Amygdala (tissue), 56 donors: ENCODE measurements at places on chromosomes 1 and 21.
A peak's percentile ranks its signal among the peaks of the same experiment; 100 is the strongest.

DNA sequence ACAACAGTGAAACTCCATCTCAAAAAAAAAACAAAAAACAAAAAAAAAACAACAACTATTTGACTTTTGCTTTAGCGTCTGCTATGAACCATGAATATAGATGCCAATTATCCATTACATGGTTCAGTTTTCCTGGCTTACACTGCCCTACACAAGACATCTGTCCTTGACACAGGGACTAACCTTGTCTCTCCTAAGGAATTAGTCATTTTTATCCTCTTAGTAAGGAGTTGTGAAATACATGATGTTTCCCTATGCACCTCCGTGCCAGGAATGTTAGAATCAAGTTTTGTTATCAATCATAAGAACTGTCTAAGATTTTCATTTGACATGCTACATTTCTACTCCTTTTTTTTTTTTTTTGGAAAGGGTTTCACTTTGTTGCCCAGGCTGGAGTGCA is 241.8 kb downstream of the KIF26B start:
- no peak for DNase-seq

GRCh38 chr1:243335292-243335691 is 79.5 kb downstream of the SDCCAG8 start:
- no peak for DNase-seq

GRCh38 chr1:185578293-185578692 is 155.9 kb upstream of the HMCN1 start:
- DNase-seq = no peak

DNA sequence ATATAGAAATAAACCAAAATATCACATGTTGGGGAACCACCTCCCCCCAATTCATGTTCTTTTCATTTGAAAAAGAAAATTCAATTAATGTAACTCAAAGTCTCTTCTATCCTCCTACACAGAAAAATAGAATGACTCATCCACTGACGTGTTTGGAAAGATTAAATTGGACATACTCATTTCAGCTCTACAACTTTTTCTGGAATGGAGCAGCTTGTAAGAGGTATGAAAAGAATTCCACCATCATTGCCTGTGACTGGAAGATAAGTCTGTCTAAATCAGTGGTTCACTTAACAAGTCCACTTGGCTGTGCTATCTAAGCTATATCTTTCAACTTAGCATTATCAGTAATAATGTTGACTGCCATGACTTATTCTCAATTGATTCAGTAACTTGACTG is 702.3 kb downstream of the BRINP3 start:
- DNase-seq = no peak

DNA sequence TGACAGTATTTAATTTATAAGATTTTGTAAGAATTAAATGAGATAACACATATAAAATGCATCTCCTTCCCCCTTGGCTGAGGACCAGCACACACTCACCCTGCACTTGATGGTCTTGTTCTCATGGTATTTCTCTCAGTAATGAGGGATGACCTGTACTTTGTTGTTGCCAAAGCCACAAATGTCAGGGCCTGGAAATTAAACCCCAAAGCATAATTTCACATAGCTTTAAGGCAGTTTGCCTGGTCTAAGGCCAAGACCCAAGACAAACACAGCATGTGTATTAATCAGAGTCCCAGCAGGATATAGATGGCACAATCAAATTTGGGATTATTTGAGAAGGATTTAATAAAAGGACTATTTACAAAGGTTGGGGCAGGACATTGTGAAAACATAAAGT is 48.6 kb upstream of the EPS15 start:
- no peak for DNase-seq

DNA sequence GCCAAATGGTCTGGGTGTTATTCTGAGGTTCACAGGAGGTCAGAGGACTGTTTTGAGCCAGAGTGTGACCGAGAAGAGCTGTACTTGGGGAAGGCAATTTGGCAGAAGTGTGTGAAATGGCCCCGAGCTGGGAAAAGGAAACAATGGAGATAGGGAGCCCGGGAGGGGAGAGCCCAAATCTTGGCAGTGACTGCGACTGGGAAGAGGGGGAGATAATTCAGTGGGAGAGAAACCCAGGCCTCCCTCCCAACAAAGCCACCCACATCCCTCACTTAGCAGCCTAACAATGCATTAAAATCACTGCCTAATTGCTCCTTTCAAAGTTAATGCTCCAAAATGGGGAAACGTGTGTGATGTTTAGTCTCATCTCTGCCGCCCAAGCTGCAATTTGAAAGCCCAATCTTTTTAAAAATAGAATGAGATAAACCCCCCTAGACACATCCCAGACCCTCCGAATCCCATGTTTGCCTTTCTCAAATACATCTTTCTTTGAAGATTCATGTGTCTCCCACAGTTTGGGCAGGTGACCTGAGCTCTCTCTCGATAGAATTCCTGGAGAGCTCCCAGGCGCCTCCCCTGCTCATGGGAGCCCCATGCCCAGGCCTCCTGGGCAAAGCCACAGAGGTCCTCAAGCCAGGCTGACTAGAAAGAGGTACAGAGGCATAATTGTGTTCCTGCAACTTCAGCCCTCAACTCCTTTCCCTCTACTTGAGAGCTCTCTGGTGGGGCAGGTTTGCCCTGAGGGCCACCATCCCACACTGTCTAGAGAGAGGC is 17.3 kb downstream of the LRRC52 start:
- no peak for DNase-seq

DNA sequence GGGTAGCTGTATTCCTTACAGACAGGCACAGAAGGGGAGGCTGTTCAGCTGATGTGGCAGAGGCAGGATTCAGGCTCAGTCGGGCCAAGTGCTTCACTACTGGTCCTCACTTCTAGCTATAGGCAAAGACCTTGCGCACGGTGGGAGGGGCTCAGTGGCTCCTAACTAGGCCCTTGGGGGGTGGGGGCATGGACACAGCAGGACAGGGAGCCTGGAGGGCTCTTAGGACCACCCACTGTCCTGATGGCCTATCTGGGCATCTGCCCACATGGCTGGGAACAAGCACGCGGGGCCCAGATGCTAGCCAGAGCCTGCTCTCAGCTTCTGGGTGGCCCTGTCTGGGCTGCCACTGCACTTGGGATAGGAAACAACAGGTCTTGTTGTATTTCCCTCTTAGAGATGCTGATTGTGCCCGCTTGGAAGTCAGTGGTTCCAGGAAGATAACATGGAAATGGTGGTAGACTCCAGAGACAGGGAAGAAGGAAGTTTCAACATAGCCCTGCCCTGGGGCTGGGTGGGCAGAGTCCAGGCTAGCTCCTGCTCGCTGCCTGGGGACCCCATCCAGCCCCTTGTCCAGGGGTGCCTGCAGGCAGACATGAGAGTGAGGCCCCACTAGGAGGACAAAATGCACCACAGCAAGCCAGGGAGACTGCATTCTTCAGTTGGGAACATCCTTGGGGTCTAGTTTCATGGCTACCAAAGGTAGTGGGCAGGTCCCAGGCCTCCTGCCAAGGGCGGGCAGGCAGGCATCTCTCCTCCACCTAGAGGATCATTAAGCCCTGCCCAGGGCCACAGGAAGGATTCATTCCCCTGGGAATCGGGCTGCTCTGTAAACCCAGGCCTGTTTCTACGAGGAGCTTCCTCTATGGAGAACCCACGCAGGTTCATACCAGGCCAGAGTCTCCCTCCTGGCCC is 102.5 kb downstream of the BCAR3 start:
- no peak for DNase-seq

DNA sequence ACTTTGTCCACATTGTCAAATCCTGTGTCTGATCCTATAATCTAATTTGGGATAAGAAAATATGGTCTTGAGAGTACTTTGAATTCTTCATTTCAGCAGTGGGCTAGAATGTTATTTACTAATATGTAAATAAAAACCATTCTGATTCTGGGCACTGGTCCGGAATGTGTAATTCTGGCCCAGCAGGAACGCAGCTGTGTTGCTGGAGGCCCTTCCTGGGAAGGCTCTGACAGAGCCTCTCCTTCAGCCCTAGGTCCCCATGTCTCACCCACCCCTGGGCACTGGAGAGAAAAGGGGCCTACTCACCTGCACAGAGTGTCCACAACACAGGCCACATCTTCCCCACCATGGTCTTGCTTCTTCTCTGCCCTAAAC is 251 bp downstream of the GPA33 start:
- DNase-seq = no peak

DNA sequence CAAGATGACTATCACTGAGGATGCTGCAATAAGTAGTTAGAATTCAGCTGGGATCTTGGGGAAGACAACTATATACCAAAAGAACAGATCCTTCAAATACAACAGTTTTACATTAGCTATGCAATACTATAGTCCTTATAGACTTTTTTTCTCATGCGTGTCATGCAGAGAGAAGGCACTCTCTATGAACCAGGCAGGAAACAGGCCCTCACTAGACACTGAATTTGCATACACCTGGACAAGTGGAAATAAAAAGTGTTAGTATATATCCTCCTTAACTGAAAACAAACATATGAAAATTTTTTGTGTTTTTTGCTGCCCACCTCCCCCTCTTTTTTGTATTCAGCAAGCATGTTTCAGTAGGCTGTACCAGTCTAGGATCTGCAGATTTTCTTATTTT is 29.9 kb downstream of the TMCO1 start:
- DNase-seq = no peak

DNA sequence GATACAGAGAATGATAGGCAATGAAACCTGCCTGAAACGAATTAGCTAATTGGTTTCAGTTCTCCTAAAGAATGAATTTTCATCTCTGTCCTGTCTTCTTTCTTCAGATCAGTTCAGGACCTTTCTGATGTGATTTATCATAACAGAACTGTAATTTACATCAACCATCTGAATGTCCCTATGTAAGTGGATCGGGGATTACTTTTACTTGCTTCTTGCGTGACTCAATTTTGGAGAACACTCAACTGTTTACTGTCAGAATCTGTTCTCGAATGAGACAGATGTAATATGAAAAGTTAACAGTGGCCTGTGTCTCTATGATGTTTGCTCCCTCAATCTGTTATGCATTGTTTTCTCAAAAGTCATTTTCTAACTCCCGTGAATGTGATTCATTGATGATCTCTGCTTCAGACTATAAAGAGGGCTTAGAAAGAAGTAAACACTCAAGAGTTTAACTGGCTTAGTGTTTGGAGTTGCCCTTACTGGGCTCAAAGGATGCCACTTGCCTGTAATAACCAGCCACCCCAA is 111.0 kb downstream of the GABPA start:
- no peak for DNase-seq

DNA sequence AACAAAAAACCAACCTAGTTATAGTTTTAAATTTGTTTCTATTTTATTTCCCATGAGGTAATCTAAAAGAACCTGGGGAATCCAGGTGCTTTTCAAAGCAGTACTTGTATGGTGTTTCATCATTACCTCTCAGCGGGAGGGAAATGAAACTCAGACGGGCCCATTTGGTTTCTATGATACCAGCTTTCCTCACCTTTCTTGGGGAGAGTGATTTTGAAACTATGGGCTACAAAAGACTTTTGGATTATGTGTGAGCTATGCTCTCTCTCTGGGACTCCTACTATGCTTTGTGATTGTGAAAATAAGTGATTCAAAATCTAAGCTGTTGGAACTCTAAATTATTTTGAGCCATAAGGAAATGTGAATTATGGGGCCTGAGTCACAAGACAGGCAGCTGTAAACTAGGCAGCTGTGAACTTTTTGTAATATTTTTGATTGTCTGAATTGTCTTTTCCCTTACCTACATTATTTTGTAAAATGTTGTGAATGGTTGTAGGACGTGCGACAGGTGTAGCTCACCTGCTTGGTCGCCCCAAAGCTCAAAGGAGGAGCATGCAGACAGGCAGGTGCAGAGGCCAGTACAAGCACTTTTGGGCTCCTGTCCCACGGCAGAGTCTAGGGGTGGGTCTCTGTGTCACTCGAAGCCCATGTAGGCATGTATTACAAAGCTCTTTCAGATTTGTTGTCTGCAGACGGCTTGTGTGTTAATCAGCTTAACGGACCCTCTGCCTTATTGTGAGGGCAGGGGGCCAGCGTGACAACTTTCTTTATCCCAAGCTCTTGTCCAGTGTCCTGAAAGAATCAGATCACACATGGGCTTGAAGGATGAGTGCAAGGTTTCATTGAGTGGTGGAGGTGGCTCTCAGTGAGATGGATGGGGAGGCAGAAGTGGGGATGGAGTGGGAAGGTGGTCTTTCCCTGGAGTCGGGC is 64.8 kb upstream of the BACH1 start:
- DNase-seq = no peak

- DNase-seq = peak; percentile 42
Observed at GRCh38 chr1:31954607-31955283, 16.6 kb upstream of the PTP4A2 start.

DNA sequence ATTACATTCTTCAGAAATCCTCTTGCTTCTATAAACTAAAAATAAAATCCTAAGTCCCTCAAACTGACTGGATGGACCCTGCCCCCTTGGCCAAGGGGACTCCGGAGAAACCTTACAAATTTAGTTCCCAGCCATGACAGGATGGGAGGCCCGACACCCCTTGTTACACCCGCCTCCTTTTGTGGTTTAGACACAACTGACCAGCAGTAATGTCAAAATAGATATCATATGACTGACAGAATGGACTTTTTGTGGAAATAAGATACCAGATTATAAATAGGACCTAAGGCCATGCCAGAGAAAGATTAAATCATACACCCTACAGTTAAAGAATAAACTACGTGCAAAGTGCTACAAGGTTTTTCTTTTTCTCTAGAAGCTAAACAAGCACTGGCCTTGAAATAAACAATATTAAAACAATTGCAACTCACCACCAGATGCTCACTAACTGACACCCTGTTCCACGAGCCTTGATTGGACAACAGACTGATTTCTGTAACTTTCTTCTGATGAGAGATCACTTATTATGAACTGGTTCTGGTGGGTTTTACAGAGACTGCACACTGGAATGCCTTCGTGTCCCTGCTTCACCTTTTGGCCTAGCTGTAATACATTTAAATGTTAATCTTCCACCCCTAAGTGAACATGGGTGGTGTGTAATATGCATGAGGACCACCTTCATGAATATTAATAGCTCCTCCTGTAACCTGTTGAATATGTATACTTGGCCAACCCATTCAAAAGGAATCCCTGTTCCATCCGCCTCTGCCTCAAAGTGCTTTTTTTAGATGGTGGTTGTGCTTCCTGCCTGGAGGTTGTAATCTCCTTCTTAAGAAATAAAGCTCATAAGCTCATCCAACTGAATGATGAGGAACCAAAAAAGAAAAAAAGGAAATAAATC is 99.6 kb downstream of the ODF2L start:
- DNase-seq = no peak

DNA sequence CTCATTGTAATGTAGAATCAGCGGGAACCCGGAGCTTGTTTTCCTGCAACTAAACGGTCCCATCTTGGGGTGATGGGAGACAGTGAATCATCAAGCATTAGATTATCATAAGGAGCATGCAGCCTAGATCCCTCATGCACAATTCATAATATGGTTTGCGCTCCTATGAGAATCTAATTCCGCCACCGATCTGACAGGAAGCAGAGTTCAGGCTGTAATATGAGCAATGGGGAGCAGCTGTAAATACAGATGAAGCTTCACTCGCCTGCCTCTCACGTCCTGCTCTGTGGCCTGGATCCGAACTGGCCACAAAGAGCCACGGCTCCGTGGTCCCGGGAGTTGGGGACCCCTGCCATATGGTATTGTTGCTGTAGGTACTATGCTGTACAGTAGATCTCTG is 1.6 kb downstream of the IFI44 start:
- DNase-seq = no peak

GRCh38 chr21:15446223-15446622 is 283.6 kb upstream of the USP25 start:
- DNase-seq = no peak

- DNase-seq = no peak
Observed at GRCh38 chr1:179541774-179542173, 34.0 kb downstream of the NPHS2 start.
